ENCODE measurements at places on chromosomes 1 and 21. TPM values are rescaled to one million over a fixed set of nuclear protein-coding genes. Genes with fewer than 3 reads are reported as not detected.

The KCNE2 gene
- total RNA-seq = not detected

DNA sequence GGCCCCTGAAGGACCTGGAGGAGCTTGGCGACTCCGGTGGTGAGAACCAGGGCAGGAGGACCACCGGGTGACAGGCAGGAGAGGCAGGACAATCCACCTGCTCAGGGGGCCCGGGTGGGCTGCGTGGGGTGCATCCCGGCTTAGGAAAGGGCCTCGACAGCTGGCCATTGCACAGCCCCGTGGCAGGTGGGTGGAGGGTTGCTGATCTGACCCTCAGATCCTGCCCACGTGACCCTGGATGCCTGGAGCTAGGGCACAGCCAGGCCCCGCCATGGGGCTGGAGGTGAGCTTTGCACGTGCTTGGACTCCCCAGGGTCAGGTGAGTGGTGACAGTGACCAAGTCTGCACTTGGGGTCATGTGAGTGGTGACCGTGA lies 35.5 kb upstream of the SLC19A1 start:
- peak; percentile 59 for DNase-seq

DNA sequence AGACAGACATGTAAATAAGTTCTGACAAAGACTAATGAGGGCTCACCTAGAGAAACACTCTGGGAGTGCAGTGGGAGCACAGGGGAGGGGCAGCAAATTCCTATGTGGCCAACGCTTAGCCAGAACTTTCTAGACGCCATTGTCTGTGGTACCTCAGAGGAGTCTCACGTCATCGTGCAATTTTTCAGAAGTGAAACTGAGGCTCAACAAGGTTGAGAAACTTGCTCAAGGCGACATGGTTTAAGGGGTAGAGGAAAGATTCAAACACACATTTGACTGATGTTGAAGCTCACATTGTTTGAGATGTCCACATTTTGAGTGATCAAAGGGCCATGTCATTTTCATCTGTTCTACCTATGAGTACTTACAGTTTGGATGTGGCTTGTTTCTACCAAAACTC lies 152.6 kb upstream of the LMO4 start:
- no peak for DNase-seq

GRCh38 chr1:26666855-26667254 lies 29.0 kb upstream of the ARID1A start:
- DNase-seq = no peak

DNA sequence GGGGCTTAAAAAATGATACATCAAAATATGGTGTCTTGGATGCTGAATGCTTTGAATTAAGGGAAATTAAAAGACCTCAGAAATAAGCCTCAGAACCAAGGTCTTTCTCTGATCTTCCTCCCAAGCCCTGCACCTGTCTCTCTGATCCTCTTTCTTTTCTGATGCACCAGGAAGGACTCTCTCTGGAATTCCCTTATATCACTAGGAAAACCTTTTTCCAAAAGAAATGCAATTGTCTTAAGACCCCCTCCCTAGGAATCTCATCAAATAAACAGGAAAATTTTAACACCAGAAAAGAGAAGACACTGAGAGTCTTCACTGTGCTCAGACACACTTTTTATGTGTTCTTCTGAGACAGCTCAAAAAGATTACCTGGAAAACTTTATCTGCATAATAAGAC lies 159.5 kb upstream of the PTBP2 start:
- no peak for DNase-seq

- DNase-seq = no peak
These were observed 351 bp downstream of the MIXL1 start for GRCh38 chr1:226223786-226224244.

- DNase-seq = no peak
These were observed 11.5 kb downstream of the SH3BGRL3 start for GRCh38 chr1:26291433-26291832.
